ENCODE measurements at places on chromosomes 12 and 14.

- no peak for DNase-seq
Observed at GRCh38 chr14:64550621-64551333, 1.0 kb downstream of the PPP1R36 start.

DNA sequence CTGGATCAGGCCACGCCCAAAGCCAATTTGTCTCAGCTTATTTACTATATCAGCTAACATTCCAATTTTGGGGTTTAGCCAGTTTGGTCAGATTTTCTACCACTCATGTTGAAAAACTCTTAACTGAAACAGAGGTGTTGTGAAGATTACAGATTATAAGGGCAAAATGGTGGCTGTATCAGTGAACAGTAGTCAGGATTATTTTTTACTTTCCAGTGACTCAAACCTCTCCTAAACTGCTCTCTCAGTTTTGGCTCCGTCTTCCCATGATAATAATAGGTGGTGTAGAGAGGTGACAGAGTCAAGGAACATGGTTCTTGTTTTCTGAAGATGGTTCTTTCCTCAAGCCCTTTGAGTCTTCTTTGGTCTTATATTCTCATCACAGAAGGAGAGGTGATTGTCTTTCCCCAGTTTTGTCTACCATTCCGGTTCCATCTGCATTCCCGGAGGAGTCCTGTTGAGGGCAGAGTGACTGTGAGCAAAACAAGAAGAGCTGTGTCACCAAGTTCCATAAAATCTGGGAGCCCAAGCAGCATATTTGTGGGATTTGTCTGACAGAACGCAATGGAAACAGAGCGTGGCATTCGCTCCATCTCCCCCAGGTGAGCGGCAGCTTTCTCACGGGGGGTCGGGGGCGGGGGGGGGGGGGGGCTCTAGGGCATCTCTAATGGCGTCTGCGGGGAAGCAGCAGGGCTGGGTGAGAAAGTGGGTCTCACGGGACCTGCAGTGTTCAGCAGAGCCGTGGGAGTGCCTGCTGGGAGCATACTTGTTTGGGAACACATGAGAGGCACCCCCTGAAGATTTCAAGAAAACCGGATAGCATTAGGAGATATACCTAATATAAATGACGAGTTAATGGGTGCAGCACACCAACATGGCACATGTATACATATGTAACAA, 59.1 kb downstream of the TBC1D30 start:
- DNase-seq: no peak

DNA sequence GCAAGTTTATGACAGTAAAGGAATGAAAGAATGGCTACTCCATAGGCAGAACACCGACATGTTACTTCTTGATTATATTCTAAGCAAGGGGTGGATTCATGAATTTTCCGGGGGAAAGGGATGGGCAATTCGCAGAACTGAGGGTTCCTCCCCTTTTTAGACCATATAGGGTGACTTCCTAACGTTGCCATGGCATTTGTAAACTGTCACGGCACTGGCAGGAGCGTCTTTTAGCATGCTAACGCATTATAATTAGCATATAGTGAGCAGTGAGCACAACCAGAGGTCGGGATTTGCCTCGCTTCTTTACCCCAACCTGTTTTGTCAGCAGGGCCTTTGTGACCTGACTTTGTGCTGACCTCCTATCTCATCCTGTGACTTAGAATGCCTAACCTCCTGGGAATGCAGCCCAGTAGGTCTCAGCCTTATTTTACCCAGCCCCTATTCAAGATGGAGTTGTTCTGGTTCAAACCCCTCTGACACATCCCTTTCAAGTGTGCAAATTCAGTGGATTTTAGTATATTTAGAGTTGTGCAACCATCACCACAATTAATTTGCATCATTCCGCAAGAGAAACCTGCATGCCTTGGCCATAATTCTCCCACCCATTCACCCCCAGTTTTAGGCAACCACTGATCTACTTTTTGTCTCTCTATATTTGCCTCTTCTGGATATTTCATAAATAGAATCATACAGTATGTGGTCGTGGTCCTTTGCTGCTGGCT, 27.4 kb downstream of the PALS1 start:
- no peak for DNase-seq

GRCh38 chr14:73209953-73210352, 27.4 kb upstream of the PAPLN start:
- no peak for DNase-seq

DNA sequence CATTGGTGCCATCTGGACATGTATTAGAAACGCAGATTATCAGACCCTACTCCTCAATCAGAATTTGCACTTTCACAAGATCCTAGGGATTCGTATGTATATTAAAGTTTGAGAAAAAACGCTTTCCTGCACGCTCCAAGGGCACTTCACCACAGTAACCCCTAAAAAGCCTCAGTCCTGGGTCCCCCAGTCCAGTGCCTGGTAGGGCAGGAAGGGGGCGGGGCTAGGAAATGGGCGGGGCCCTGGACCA, 369 bp downstream of the DEPDC4 start:
- DNase-seq: no peak

DNA sequence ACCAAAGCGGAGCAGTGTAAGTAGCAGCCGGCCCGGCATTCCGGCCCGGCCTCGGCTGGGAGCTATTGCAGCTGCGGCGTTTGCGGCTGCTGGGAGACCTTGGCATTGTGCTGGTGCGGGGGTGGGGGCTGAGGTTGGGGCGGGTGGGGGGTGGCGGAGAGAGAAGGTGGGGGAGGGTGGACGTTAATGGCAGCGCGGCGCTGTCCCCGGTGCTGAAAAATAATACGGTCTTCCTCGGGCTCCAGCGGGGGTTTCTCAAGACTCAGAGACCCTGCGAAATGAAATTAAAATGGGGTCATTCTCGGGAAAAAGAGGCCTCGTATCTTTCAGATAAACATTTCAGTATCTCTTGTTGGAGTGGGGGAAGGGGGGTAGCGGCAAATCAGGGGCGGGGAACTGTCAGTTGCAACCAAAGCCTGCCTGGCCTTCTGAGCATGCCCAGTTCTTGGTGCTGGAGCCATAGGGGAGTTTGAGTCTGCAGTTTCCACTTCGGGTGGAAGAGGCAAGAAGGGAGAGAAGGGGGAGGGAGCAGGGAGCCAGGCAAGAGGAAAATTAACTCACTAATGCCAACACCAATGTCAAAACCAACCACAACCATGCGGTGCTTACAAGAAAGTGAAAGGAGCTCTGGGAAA, 414 bp downstream of the UNC79 start:
- DNase-seq: no peak

- no peak for DNase-seq
Observed at GRCh38 chr14:83071888-83072501, 1538.3 kb upstream of the SEL1L start.

GRCh38 chr14:77094672-77095284, 3.3 kb upstream of the CIPC start:
- DNase-seq: peak; percentile 60

- no peak for DNase-seq
Observed at GRCh38 chr14:103121846-103122584, 1.2 kb upstream of the TNFAIP2 start.

Measured in immature natural killer cell (primary cell).